ENCODE measurements at places on chromosomes 6 and 20.

- DNase-seq = no peak
Observed at GRCh38 chr20:36175475-36175995, 21.0 kb downstream of the EPB41L1 start.

DNA sequence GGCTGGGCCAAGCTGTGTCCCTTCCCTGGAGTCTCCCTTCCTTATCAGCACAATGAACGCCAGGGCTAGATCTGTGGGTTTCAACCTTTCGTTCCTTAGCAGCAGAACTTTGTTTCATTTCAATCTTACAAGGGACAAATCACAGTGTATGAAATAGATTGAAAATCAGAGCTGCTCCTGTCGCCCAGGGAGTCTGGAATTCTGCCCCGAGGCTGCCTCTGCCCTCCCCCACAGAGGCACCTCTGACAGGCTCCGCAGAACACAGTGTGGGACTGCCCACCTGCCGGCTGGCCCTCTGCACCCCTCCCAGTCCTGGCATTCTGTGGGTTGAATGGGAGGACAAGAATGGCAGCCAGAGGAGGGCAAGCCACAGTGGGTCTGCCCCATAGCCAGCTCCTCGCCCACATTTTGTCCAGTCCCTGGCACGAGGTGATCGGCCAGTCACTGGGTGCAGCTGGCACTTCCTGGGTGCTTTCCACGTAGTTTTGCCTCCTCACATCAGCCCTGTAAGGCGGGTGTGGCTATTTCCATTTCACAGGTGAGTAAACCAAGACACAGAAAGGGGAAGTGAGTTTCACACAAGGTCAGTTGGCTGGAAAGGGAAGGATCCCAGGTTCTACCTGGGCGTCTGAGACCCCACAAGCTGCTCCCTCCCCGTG lies 26.1 kb downstream of the MANBAL start:
- no peak for DNase-seq

GRCh38 chr20:19692100-19692499 lies 66.0 kb upstream of the RIN2 start:
- DNase-seq = peak; percentile 17

DNA sequence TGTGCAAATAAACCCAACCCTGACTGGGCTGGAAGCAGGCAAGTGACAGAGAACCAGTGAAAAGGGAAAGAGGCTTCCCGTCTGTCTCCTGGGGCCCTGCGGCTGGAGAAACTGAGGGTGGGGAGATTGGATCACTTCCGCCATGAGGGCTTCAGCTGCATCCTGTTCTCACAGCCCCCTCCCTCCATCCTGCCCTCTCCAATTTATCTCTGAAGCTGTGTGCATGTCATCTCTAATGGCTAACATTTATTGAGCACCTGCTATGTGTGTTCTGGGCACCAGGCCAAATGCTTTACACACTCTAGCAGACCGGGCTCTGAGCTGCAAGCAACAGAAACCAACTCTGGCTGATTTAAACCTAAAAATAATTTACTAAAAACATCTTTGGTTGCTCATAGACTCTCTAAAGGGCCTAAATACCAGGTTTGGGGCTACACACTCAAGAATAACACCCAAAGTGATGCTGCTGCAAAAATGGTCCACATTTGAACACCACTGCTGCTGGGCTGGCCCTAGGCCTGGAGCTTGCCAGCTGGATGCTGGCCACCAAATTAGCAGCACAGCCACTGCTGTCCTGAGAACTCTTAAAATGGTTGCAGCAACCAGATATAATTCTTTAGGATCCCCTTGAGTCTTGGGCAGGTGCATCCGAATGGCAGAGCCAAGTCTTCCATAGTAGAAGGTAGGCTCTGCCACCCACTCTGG lies 123.6 kb upstream of the LRFN2 start:
- DNase-seq = no peak

GRCh38 chr6:169495601-169496000 lies 206.2 kb downstream of the WDR27 start:
- DNase-seq = peak; percentile 48

DNA sequence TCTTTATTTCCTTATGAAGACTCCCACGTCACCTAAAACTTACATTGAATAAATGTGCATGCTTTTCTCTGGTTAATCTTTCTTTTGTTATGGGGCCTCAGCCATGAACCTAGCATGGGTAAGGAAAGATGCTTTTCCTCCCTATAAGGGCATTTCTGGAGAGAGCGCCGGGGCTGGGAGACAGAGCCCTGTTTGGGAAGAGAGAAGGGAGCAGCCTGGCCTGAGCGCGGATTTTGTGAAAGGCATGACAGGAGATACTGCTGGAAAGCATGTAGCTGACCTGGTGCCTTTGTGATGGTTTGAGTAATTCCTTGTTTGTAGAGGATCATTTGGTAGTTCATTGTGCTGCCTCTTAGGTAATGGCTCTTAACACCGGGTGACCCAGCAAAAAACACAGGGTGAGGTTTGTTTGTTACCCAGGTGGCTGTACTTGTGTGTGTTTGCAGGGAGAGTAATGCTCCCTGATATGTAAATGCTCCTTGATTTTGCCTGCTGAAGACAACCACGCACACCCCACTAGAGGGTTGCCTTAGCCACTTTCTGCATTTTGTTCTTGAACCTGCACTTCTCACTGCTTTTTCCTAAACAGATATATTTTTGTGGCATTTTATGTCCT lies 59.2 kb downstream of the ANKRD6 start:
- no peak for DNase-seq

DNA sequence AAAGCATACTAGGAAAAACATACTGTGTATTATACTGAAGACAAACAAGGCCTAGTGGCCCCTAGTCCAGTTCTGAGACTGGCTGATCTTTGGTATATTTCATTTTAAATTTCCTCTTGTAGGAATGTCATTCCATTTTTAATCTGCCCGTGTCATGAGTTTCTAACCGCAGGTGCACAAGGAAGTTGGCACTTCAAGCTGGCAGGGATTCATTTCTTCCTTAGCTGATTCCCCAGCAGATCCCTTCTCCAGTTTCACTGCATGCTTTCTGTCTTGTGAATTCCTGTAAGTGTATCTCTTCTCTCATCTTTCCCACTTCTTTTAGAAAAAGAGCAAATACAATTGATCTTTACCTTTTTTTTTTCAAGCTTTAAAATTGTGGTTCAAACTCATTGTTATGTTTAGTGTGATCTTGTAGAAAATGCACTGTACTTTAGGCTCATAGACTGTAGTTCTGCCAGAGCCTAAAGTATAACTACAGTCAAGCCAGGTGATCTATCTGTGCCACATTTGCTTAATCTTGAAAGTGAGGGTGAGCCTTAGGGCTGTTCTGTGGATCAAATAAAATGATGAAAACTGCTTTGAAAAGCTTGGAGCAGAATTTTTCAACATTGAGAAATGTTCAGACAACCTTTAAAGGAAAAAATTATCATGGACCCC lies 37.0 kb downstream of the RNF217 start:
- no peak for DNase-seq

- no peak for DNase-seq
Observed at GRCh38 chr6:148140772-148141557, 201.7 kb upstream of the SASH1 start.

DNA sequence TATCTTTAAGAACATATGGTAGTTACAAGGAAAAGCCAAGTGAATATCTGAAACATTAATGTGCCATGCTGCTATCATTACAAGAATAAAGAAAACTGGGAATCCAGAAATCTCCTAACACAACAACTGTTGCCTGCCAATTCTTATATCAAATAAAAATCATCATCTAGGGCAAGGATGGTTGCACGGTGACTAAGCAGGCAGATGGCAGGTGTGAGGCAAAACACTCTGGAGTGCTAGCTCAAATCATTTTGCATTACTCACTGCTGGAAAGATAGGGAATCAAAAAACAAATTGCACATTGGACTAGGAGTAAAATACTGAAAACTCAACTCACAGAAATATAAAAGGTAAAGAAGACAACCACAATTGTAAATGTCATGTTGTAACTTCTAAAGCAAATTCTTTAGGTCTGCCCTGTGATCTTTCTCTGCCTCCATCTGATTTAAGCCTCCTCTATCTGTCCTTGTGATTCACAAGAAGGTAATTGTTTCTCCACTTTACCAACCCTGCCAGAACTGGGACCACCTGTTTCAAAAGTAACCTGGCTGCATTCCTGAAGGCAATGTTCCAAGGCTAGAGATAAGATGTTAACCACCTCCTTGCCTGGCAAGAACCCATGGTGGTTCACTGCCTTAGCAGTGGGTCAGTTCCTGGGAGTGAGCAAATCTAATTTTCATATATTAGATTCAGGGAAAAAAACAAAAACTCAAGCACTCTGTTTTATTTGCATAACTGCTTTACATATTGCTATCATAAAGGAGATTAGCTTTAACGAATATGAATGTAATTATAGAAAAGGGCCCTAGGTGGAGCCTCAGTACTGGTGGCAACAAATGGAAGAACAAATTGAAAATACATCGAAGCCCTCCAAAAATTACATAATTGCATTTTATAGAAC lies 33.1 kb upstream of the LCA5 start:
- DNase-seq = peak; percentile 91

- no peak for DNase-seq
Observed at GRCh38 chr20:32201977-32202363, 5.6 kb downstream of the PLAGL2 start.
